ENCODE measurements at places on chromosomes 11 and 22.

DNA sequence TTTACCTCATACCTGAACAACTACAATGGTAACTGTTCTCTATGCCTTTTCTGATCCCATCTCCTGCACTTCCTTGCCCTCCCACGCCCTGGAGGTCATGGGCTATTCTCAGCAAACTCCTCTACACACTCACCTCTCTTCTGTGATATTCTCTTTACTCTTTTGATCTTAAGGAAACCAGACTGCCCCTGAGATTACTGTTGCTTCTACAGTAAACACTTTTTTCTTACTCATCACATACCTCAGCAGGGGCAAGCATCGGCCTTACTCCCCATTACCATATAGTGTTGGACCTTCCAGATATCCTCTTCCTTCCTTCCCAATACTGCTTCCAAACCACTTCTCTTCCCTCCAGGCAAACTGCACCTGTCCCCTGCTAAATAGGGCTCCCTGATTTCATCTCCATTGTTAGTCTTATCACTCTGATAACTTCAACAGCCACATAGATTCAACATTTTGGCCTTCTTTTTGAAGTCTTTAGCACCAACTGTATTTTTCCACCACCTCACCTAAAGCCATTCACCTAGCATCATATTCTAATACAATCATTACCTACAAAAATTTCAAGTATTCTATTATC, 141.2 kb downstream of the RBFOX2 start:
- no peak for DNase-seq

DNA sequence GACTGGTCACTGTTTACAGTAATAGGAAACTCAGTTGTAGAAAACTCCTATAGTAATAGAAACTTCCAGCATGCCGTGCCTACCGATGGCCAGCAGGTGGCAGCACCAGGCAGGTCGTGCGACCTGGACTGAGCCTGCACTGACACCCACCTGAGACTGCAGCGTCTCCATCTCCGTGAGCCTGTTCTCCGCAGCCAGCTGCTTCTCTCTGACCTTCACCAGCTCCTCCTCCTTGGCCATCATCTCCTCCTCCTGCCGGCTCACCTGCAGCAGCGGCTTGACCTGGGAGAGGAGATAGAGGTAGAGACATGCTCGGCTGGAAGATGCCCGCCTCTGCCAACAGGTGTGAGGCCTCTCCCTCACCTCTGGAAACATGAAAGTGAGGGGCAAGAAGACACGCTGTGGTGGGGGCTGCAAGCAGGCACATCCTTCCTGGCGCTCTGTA, 48.5 kb downstream of the APOL1 start:
- DNase-seq = peak; percentile 50

- no peak for DNase-seq
Measured at GRCh38 chr11:75155570-75156422, 4.9 kb downstream of the SLCO2B1 start.

DNA sequence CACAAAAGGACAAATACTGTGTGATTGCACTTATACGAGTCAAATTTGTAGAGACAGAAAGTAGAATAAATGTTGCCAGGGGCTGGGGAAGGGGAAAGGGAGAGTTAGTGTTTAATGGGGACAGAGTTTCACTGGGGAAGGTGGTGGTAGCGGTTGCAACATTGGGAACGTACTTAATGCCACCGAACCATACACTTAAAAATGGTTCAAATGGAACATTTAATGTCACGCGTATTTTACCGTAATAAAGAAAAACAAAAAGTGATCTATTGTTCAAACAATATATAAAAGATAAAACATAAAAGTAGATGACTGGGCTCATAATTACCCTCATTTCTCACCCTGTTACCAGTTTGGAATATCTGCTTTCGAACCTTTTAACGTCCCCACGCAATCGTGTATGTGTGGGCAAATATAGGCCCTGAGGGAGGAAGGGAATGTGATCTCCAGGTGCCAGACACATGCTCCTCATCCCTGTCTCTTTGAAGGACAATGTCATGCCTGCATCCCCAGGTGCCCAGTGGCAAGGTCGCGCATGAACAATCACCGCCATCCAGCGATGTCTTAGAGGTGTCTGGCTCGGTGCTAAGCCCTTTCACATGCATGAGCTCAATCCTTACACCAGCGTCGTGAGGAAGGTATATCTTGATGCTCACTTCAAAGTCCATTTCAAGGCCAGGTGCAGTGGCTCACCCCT, 35.3 kb downstream of the LIF start:
- DNase-seq = no peak

DNA sequence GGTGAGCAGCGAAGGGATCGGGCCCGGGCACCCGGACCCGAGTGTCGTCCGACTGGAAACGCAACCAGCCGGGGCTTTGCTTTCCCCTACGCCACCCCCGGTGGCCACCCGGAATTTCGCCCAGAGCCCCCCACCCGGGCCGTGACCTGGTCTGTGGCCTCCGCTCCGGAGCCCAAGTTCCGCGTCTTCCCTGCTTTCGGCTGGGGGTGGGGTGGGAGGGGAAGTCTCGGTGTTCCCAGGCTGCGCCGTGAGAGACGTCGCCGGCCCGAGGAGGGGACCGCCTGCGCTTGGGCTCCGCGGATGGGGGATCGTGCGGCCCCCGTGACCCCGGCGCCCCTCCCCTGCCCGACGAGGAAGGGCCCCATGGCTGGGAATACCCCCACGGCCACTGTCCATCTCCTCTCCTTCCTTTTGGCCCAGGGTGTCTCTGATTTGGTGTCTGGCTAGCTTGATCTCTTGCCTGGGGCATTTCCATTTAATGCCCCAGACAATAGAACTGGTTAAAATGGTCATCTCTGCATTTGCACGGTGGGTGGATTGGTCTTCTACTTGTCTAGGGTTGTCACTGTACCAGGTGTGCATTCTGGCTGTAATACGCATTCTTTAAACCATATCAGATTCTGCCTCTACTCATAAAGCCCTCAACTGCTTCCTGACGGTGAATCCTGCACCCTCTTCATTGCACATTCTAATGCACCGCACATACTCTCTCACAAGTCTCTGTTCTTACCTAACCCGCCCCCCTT, 789 bp downstream of the SIK2 start:
- DNase-seq = peak; percentile 14

- DNase-seq = no peak
Measured at GRCh38 chr11:133385781-133386180, 146.5 kb downstream of the OPCML start.

- DNase-seq = no peak
Measured at GRCh38 chr11:9646324-9646723, 17.6 kb upstream of the SWAP70 start.

- peak; percentile 40 for DNase-seq
Measured at GRCh38 chr22:46941968-46942798, 179.7 kb downstream of the TBC1D22A start.

DNA sequence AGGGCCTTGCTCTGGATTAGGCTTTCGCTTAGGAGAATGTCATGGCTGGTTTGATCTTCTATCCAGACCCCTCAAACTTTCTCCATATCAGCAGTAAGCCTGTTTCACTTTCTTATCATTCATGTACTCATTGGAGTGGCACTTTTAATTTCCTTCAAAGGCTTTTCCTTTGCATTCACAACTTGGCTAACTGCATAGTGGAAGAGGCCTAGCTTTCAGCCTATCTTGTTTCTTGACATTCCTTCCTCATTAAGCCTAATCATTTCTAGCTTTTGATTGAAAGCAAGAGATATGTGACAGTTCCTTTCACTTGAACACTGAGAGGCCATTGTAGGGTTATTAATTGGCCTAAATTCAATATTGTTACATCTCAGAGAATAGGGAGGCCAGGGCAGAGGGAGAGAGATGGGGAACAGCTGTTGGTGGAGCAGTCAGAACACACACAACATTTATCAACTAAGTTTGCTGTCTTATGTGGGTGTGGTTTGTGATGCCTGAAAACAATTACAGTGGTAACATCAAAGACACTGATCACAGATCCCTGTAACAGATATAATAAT, 37.7 kb upstream of the APOBEC3A start:
- DNase-seq = no peak

- DNase-seq = peak; percentile 2
Measured at GRCh38 chr11:127656116-127656836, 655.7 kb upstream of the KIRREL3 start.

DNA sequence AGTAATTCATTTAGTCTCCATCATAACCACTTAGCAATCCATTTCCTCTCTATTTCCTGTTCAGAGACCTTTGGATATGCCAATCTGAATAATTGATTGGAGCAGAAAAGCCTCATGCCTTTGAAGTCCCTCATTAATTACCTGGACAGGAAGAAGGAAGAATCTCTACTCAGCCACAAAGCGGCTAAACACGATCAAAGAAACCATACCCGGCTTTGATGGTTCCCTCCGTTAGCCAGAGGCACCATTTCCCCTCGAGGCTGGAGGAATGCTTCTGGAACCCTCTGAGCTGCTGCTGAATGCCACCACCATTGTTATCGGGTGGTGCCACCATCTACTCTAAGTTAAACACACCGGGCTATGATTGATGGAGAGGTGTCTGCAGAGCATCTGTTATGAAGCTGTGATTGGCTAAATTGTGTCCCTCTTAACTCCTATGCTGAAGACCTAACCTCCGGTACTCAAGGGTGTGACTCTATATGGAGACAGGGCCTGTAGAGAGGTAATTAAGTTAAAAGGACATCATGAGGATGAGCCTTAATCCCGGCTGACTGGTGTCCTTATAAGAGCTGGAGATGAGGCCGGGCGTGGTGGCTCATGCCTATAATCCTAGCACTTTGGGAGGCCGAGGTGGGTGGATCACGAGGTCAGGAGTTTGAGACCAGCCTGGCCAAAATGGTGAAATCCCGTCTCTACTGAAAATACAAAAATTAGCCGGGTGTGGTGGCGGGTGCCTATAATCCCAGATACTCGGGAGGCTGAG, 168.6 kb downstream of the CTTN start:
- no peak for DNase-seq

GRCh38 chr22:49425356-49425755, 402.3 kb downstream of the BRD1 start:
- DNase-seq = no peak

DNA sequence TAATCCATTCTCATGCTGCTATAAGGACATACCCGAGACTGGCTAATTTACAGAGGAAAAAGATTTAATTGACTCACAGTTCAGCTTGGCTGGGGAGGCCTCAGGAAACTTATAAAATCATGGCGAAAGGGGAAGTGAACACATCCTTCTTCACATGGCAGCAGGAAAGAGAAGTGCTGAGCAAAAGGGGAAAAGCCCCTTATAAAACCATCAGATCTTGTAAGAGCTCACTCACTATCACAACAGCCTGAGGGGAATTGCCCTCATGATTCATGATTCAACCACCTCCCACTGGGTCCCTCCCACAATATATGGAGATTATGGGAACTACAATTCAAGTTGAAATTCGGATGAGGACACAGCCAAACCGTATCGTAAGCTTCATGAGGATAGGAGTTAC, 3.8 kb upstream of the CYB5R2 start:
- peak; percentile 69 for DNase-seq

DNA sequence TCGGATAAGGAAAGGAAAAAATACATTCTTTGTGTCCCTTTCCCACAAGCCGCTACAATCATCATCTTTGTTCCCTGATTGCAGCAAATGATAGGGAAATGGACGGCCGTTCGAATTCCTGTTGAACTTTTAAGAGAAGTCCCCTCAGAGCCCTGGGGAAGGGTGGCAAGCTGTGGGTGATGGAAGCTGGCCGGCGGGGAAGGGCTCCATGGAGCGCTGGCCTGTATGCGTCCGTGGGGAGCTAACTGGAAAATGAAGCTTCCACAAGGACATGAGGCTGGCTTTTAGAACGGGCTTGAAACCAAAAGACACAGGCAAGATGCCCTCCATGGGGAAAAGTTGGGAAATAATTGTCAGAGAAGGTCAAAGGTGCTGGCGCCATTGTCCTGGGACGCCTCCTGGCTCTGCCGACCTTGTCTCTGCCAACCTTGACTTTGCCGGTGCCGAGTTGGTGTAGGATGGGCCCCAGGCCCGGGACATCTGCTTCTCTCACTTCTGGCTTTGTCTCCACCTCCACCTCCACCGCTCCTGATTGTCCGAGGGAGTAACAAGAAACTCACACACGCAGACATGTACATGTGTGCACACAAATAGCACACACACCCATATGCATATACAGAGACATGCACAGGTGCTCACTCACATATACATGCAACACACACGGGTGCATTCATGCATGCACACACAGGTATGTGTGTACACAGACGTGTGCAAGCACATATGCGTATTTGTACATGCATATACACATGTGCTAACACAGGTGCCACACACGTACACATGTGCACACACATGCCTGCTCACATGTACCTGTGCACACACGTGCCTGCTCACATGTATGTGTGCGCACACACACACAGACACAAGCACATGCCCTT, 14.5 kb upstream of the PPARA start:
- no peak for DNase-seq

GRCh38 chr22:20258584-20259326, 9.4 kb downstream of the RTN4R start:
- DNase-seq = no peak

DNA sequence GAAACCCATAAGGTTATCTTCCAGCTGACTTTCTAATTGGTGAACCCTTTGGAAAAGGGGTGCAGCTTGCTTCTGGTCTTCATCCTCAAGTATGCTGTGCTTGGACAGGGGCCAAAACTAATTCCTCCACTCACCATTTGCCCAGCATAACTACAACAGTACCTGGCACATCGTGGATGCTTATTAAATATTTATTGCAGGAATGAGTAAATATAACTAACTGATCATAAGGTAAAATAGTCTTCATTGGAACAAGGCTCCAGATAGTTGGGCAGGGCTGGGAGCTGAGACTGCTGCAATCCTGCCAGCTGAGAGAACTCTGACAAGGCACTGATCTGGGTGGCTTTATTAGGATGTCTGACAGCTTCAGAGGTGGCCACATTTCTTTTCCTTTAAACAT, 2.4 kb upstream of the SIDT2 start:
- no peak for DNase-seq

DNA sequence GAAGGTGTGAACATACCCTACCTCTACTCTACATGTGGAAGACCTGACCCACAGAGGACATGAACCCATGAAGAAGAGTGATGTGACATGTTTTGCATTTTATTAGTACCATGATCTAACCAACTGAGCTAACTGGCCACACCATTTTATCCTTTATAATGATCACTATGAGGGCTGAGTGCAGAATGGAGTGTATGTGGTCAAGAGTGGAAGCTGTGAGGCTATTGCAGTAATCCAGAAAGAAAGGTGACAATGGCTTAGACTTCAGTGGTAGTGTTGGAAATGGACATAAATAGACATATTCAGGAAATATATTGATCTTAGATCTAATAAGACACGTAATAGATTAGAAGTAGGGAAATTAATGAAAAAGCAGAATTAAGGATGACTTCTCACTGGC, 3.8 kb downstream of the SRSF8 start:
- DNase-seq = no peak

GRCh38 chr22:34294986-34295385, 374.7 kb upstream of the LARGE1 start:
- DNase-seq = no peak

- DNase-seq = no peak
Measured at GRCh38 chr22:44755417-44755816, 3.0 kb downstream of the ARHGAP8 start.

- no peak for DNase-seq
Measured at GRCh38 chr22:42001706-42002105, 3.1 kb downstream of the WBP2NL start.

- DNase-seq = no peak
Measured at GRCh38 chr22:40955571-40955970, 4.4 kb downstream of the RBX1 start.

GRCh38 chr11:7442588-7443215, 42.6 kb upstream of the OLFML1 start:
- DNase-seq = peak; percentile 59
